ENCODE measurements at places on chromosomes 6 and 20.

- peak; percentile 14 for DNase-seq
Observed at GRCh38 chr6:158714706-158715105, 64.9 kb downstream of the SYTL3 start.

DNA sequence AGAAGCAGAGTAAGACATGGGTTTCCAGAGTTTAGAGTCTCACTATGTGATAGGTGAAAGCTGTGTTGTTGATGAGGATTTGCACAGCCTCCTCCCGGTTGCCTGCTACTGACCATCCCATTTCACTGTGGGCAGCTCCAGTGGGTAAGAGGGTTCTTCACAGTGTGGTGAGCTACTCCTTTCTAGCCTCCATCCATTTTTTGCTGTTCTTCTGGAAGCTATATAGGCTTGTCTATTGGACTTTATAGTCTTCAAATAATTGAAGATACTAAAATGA, 13.4 kb downstream of the UST start:
- DNase-seq: no peak

DNA sequence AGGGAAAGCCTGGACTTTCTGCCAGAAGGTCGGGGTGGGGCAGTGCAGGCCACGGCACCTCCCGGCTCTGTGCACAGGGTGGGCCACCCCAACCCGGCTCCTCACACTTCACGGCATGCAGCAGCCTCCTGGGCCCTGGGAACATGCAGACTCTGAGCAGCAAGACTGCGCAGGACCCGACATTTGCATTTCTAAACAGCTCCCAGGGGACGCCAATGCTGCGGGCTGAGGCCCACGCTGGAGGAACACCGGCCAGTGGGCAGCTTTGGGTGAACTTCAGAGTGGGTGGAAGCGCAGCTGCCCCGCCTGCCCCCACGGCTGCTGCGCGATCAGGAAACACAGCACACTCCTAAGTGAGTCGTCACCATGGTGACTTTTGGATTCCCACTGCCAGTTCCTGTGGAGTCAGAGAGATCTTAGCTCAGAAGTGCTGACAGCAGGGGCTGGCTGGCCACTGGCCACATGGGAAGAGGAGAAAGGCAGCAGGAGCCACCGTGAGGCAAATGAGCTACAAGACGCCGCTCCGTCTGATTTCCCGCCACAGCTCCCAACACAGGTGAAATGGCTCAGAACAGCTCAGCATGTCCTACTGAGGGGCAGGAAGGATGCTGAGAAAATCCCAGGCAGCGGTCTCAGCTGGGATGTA, 52.1 kb downstream of the RNASET2 start:
- DNase-seq: no peak

DNA sequence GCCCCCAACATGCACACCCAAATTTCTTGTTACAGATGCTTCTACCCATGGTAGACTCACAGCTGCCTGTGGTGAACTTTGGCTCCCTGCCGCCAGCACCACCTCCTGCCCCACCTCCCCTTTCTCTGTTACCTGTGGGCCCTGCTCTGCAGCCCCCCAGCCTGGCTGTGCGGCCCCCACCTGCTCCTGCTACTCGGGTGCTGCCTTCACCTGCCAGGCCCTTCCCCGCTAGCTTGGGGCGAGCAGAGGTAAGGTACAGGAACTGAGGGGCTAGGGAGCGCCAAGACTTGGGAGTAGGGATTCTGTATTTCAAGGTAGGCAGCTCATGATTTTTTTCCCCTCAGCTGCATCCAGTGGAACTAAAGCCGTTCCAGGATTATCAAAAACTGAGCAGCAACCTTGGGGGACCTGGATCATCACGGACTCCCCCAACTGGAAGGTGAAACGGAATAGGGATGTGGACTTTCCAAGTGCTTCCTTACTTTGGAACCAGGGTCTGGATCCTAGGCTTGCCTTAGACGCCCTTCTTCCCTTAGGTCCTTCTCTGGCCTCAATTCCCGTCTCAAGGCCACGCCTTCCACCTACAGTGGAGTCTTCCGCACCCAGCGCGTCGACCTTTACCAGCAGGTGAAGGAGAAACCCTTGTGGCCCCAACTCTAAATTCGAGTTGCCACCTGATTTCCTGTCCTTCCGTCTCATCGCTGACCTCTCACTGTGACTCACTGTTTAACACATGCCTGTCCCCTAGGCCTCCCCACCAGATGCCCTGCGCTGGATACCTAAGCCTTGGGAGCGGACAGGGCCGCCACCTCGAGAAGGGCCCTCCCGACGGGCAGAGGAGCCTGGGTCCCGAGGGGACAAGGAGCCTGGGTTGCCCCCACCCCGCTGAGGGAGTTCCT, 15.5 kb downstream of the BAG6 start:
- no peak for DNase-seq

DNA sequence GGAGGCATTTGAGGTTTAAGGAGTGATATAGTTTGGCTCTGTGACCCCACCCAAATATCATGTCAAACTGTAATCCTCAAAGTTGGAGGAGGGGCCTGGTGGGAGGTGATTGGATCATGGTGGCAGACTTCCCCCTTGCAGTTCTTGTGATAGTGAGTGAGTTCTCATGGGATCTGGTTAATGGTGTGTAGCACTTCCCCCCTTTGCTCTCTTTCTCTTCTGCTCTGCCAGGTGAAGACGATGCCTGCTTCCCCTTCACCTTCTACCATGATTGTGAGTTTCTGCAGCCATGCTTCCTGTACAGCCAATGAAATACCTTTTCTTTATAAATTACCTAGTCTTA, 1.7 kb upstream of the HDDC2 start:
- DNase-seq: no peak

DNA sequence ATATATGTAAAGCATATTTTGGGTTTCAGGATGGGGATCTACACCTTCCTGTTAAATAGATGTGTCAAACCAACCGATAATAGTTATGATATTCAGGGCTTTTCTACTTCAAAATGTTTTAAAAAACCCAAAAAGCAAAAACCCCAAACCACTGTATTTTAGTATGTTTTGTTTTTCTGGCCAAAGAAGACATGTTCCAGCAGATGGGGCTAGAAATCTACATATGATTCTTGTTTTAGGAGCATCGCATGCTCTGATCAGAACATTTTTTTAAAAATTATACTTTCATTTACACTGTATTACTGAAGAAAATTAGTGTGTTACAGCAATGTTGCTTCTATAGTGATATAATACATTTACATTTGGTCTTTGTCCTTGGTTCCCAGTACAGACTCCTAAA, 11.0 kb downstream of the RMND1 start:
- peak; percentile 25 for DNase-seq

- DNase-seq: peak; percentile 96
Observed at GRCh38 chr6:166258854-166259276, 49.3 kb downstream of the PRR18 start.

GRCh38 chr20:53004267-53004813, 32.2 kb downstream of the TSHZ2 start:
- no peak for DNase-seq

DNA sequence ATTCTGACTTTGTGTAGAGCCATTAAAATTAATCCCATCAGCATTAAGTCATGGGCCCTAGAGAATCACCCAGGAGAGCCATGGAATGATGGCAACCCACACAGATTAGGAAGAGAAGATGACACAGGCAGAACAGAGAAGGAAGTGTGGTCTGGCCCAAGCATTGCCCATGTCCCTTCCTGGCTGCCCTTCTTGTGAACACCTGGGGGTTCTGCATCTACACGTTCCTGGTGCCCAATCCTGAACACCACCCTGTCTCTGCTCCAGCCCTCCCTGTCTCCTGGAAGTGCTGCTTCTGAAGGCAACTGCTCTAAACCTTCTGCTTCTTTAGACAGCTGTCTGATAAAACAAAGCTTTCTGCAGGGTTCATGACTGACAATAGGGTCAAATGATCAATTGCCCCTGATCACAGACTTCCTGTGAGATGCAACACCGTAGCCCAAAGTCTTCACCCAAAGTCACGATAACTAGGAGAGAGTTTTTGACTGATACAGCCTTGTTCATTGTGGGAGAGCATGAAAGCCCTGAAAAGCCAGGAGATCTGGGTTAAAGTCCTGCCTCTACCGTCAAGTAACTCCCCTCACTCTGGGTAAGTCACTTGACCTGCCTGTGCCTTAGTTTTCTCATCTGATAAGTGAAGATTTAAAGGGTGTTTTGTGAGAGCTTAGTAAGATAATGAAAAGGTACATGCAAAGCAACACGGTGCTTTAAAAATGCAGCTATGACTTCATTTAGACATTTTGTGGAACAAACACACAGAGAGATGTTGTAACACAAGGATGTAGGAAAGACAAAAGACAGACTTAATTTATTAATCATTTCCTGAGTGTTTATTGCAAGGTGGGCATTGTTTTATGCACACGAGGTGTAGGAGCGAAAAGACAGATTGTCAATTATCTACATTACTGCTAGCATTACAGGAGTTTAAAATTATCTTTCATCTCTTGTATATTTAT, 291.2 kb upstream of the STXBP5 start:
- DNase-seq: peak; percentile 55

- no peak for DNase-seq
Observed at GRCh38 chr20:2757001-2757400, 43.4 kb downstream of the CPXM1 start.

- DNase-seq: peak; percentile 75
Observed at GRCh38 chr6:113858480-113859348, 1.6 kb downstream of the MARCKS start.

DNA sequence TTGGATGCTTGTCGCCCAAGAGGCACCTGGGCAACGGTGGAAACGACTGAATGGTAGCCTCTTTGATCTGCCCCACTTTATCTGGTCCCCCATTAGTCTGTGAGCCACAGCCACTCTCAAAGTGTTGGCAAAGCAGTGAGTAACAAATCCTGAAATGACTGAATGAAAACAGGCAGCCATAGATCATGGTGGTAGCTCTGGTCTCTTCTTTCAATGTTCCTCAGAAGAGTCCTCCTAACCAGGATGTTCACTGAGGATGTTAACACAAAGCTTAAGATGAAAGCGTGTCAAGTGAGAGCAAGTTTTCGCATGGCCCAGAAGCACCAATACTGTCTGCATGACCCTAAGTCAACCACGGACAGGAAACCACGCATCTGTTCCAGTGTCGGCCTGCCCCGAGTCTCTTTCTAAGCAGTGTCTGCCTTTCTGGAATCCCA, 107.3 kb downstream of the IRF4 start:
- no peak for DNase-seq

GRCh38 chr6:70636596-70636995, 31.1 kb upstream of the SMAP1 start:
- no peak for DNase-seq

All from inflammatory macrophage (primary cell).